ENCODE measurements at places on chromosomes 16 and 17.

DNA sequence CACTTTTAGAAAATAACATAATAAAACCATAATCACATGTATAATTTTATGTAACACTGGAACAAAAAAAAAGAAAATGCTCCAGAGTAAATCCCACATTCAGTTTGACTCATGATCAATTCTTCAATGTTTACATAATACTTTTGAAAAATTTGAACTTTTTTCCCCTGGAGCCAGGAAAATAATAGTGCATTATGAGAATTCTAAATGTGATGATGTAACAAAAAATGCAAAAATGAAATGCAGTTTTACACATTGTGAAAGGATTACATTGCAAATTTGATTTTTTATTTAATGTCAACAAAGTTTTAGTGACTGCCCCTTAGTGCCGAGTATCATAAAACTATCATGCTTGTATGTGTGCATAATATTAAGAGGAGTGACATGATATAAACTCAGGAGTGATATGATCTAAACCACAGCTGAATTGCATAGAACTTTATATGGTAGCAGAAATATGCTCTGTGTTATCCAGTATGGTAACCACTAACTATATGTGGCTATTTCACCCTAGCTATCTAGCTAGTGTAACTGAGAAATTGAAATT, 238.2 kb downstream of the CDH8 start:
- DNase-seq: no peak

GRCh38 chr16:77250400-77250799, 51.2 kb downstream of the SYCE1L start:
- DNase-seq: no peak

- peak; percentile 87 for DNase-seq
These were observed 34.3 kb upstream of the IL21R start for GRCh38 chr16:27367461-27368357.

- DNase-seq: peak; percentile 75
These were observed 41.0 kb downstream of the STAT5A start for GRCh38 chr17:42329025-42329976.

DNA sequence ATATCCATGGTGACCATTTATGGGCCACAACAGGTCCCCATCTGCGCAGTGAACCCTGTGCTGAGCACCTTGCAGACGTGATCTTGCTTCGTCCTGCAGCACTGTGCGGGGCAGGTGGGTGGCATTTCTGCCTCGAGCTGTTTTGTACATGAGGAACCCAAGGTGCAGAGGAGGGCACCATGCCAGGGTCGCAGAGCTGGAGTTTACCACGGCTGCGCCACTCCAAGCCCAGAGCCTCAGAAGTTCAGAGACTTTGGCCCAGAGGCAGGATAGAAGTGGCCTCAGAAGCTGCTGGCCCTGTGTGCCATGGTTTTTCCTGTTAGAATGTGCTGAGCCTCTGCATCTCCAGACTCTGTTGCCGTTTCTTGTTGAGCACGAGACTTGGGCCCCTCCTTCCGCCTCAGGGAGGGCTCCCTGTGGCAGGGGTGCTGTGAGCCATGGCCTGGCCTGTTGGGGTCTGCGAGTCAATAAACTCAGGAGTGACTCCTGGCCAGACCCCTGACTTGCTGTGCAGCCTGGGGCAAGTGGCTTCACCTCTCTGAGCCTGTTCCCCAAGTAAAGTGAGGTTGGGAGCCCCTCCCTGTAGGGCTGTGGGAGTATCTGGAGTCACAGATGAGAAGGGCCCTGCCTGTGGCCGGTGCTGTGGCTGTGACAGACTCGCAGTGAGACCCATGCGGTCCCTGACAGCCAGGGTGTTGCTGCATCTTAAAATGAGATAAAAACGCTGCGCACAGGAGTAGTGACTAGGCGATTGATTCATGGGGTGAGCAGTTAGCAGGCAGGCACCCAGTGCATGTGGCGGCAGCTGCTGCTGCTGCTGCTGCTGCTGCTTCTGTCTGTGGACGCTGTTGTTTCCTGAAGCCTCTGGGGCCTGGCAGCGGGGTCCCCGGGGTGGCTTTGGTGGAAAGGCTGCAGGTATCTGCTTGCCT, 11.8 kb downstream of the MAP2K3 start:
- DNase-seq: no peak
